ENCODE measurements at places on chromosomes 3 and 15. TPM values are rescaled to one million over a fixed set of nuclear protein-coding genes. Genes with fewer than 3 reads are reported as not detected.
A peak's percentile ranks its signal among the peaks of the same experiment; 100 is the strongest.

- no peak overlapping the region for H3K27ac ChIP-seq
- H3K36me3 ChIP-seq = no peaks in the 10 kb centered on the region
- H3K4me3 ChIP-seq = no peak overlapping the region
- peaks cover 12% of the 10 kb centered on the region for H3K4me1 ChIP-seq
- DNase-seq = no peak
Measured at GRCh38 chr3:195540027-195540426, 3.1 kb downstream of the PPP1R2 start.

- H3K4me3 ChIP-seq = no peak overlapping the region
- H3K36me3 ChIP-seq = no peaks in the 10 kb centered on the region
- H3K4me1 ChIP-seq = no peaks in the 10 kb centered on the region
- DNase-seq = no peak
Measured at GRCh38 chr3:167054926-167055325, 325.2 kb downstream of the ZBBX start.

DNA sequence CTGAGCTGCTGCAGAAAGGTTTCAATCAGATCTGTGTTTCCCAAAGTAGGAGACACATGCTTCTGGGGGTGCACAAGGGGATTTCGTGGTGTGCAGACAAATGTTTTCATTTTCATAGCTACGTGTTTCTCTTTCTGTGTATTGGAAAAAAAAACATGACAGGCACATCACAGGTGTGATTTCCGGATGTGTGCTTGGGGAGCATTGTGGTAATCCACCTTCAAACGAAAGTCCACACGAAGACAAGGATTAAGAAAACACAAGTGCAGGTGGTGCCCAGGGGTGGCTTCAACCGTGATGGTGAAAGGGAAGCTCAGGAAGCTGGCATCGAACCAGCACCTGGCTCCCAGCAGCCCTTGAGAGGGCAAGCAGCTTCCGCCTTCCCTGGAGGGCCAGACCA is 164.6 kb upstream of the LINGO1 start:
- no peak for DNase-seq
- H3K4me1 ChIP-seq = no peaks in the 10 kb centered on the region
- no peak overlapping the region for H3K4me3 ChIP-seq
- no peaks in the 10 kb centered on the region for H3K36me3 ChIP-seq

GRCh38 chr3:196398782-196399181 is 33.4 kb downstream of the UBXN7 start:
- H3K4me1 ChIP-seq = no peaks in the 10 kb centered on the region
- no peak overlapping the region for H3K4me3 ChIP-seq
- no peaks in the 10 kb centered on the region for H3K36me3 ChIP-seq
- H3K27me3 ChIP-seq = no peaks in the 10 kb centered on the region

DNA sequence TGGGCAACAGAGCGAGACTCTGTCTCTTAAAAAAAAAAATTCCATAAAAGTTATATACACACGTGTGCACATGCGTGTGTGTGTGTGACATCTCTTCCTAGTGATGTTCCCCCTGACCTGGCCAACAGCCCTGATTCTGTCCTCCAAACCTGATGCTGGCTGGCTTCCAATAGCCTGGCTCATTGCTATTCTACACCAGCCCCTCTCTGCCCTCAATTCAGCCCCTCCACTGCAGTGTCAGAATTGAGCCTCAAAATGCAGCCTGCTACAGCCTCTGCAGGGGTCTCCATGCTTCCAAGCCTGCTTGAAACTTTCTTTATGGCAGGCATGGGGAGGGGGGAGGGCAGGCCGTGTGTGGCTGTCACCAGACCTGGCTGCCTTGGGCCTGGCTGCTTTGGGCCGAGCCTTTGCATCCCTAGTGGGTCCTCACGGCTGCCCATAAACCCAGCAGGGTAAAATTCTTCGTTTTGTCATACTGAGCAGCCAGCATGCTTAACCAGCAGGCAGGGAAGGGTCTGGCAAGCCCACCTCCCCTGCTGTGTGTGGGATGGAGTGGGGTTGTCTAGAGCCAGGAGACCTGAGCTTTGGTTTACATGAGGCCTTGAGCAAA is 22.7 kb upstream of the DOCK3 start:
- DNase-seq = no peak
- H3K27ac ChIP-seq = no peak overlapping the region
- peaks cover 7% of the 10 kb centered on the region for H3K4me1 ChIP-seq
- H3K27me3 ChIP-seq = no peaks in the 10 kb centered on the region
- H3K36me3 ChIP-seq = no peaks in the 10 kb centered on the region

DNA sequence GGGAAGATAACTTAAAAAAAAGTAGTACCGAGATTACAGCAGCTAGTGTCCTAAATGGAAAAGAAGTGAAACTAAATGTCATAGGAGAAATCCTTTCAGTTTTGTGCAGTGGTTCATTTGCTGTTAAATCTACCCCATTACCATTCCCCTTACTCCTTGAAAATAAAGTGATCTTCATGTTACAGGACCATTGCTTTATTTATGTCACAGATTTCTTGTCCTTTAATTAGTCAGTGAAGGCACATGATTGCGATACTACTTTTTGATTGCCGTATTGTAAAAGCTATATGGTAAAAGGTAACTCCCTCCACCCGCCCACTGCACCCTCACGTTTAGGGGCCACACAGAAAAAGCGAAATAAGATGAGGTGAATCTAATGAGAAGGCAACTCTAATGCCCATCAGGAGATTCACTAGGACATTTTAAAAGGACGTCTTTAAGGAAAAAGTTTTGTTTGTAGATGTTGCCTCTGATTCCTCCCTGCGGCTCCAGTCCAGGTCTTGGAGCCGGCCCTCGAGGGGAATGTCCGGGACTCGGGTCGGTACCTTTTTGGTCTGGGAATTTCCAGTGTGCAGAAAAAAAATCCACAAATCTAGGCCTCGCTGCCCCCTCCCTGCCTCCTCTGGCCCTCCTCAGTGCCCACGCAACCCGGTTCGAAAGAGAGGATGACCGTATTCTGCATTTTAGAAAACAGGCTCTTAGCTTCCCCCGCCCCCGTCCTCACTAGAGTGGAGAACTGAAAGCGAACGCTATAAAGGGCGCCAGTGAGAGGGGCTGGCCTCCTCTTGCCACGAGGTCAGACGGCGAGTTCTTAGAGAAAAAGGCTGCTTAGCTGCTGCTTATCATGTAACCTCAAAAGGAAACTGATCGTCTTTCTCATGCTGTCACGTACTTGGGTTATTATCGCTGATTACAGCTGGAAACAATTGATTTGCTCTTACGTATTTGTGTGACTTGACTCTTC is 21.8 kb upstream of the NFKBIZ start:
- H3K4me3 ChIP-seq = peak overlapping the region; percentile 59
- peak overlapping the region; percentile 88 for H3K27ac ChIP-seq
- DNase-seq = peak; percentile 80
- H3K4me1 ChIP-seq = peaks cover 7% of the 10 kb centered on the region

GRCh38 chr3:40620151-40620550 is 95.4 kb downstream of the ZNF621 start:
- no peak for DNase-seq
- H3K27ac ChIP-seq = no peak overlapping the region
- H3K4me1 ChIP-seq = no peaks in the 10 kb centered on the region
- no peak overlapping the region for H3K4me3 ChIP-seq
- H3K36me3 ChIP-seq = no peaks in the 10 kb centered on the region
- H3K27me3 ChIP-seq = no peaks in the 10 kb centered on the region

GRCh38 chr15:62553911-62554563 is 389.0 kb upstream of the C2CD4B start:
- DNase-seq = no peak
- H3K27ac ChIP-seq = no peak overlapping the region
- peaks cover 6% of the 10 kb centered on the region for H3K4me1 ChIP-seq
- no peaks in the 10 kb centered on the region for H3K27me3 ChIP-seq

DNA sequence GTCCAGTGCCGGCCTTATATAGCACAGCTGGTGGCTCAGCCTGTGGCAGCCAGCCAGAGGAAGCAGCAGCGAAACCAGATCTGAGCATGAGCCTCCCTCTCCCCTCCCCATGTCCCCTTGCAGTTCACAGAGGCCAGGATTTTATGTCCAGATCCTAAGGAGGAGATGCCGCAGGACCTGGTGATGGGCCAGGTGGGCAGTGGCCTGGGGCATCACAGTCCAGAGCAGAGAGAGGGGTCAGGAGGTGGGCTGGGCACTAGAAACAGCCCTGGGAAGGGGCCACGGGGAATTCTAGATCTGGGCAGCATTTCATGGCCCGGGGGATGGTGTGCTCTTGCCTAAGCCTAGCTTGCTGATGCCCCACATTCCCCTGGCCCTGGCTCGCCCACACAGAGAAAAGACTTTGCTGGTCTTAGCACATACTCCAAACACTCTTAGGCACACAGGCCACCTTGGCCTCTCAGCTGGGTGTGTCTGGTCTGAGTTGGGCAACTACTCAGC is 259 bp upstream of the CILP start:
- H3K27ac ChIP-seq = peak overlapping the region; percentile 6
- no peaks in the 10 kb centered on the region for H3K27me3 ChIP-seq
- H3K4me1 ChIP-seq = peaks cover 56% of the 10 kb centered on the region
- no peaks in the 10 kb centered on the region for H3K36me3 ChIP-seq
- DNase-seq = peak; percentile 68

GRCh38 chr3:195522254-195523023 is 20.7 kb downstream of the PPP1R2 start:
- no peak overlapping the region for H3K27ac ChIP-seq
- DNase-seq = no peak
- H3K27me3 ChIP-seq = no peaks in the 10 kb centered on the region
- no peaks in the 10 kb centered on the region for H3K4me1 ChIP-seq
- H3K4me3 ChIP-seq = no peak overlapping the region

GRCh38 chr3:50572158-50572557 is 2.8 kb downstream of the HEMK1 start:
- H3K27ac ChIP-seq = no peak overlapping the region
- no peaks in the 10 kb centered on the region for H3K27me3 ChIP-seq
- DNase-seq = peak; percentile 77

GRCh38 chr3:119181765-119182164 is 8.4 kb downstream of the UPK1B start:
- no peak for DNase-seq
- H3K27ac ChIP-seq = no peak overlapping the region
- no peaks in the 10 kb centered on the region for H3K36me3 ChIP-seq

DNA sequence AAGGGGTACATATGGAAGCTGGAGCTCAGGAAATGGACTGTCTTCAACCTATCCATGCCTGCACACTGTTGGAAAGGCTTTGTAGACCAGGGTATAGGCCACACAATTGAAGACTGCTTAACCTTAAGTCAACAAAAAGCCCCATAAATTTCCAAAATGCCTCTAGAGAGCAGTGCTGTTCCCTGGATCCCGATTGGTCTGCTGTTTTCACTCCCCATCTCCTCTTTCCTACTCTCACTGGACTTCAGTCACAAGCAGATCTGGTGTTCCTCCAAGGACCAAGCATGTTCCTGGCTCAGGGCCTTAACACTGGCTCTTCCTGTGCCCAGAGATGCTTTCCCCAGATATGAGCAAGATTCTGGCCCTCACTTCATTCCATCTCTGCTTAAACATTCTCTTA is 22.8 kb upstream of the LRRC34 start:
- H3K27me3 ChIP-seq = no peaks in the 10 kb centered on the region
- H3K4me1 ChIP-seq = no peaks in the 10 kb centered on the region
- no peaks in the 10 kb centered on the region for H3K36me3 ChIP-seq
- no peak overlapping the region for H3K4me3 ChIP-seq
- H3K27ac ChIP-seq = no peak overlapping the region

DNA sequence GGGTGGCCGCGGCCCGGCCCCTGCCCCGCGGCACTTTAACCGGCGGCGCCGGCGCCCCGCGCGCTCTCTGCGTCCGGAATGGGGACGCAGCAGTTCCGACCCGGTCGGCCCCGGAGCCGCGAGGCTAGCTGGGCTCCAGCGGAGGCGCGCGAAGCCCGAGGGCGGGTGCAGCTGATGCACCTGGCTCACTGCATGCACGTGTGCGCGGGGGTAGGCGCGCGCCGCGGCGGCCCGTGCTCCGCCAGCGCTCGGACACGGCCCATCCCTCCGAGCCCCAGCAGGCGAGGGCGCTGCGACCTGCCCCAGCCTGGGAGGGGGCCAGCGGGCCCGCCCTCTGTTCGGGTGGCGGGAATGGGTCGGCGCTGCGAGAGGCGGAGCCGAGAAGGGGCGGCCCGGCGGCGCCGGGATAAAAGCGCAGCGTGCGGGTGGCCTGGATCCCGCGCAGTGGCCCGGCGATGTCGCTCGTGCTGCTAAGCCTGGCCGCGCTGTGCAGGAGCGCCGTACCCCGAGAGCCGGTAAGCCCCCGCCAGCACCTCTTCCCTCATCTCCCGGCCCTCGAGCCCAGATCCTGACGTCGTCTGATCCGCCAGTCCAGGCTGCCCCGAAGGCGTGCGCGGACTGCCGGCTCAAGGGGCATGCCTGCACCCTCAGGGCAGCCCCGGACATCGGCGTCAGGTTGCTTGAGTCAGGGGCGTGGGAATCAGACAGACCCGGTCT is at the start of the genes CHDH and IL17RB:
Gene CHDH, minus strand, starts transcription at position 286 of the 717 bp plus-strand sequence. CDS start 22,411 bp downstream, outside the sequence.
Gene IL17RB, plus strand, starts transcription at position 435 of the 717 bp plus-strand sequence. Its CDS starts 21 bp downstream, at position 456.
- peak; percentile 77 for DNase-seq
- H3K27ac ChIP-seq = peak within 1 kb of the TSS; percentile 76
- H3K4me3 ChIP-seq = peak within 1 kb of the TSS; percentile 61
- no peaks in the 10 kb centered on the region for H3K27me3 ChIP-seq

GOLGA6B gene
- total RNA-seq = 18.0 TPM

TMEM266 gene
- total RNA-seq = 12.4 TPM

ROPN1 gene
- 80.8 TPM for total RNA-seq

SCN11A gene
- total RNA-seq = 3.5 TPM
